Heart left ventricle (tissue), 16 donors: ENCODE measurements at places on chromosomes 7 and 10. TPM values are rescaled to one million over a fixed set of nuclear protein-coding genes. Genes with fewer than 3 reads are reported as not detected.

DNA sequence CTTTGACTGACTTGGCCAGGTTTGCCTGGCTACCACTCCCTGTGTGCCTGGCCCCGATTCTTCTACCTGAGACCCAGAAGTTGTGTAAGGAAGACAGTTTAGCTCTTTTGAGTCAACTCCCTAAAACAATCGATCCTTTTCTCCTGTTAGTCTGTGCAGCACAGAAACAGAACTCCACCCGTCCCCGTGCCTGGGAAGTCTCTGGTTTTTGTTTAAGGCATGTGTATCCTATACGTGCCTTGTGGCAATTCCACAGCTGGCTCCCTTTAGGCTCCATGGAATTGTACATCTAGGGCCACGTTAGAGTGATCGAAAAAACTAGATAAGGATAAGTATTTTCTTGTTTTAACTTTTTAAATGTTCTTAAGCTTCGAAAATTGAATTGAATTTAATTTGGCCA lies 131.6 kb downstream of the BICC1 start:
- no peak overlapping the region for H3K4me3 ChIP-seq
- no peak for DNase-seq
- H3K27ac ChIP-seq: peak overlapping the region; percentile 20
- H3K27me3 ChIP-seq: no peaks in the 10 kb centered on the region
- H3K36me3 ChIP-seq: no peaks in the 10 kb centered on the region
- peaks cover 6% of the 10 kb centered on the region for H3K4me1 ChIP-seq

DNA sequence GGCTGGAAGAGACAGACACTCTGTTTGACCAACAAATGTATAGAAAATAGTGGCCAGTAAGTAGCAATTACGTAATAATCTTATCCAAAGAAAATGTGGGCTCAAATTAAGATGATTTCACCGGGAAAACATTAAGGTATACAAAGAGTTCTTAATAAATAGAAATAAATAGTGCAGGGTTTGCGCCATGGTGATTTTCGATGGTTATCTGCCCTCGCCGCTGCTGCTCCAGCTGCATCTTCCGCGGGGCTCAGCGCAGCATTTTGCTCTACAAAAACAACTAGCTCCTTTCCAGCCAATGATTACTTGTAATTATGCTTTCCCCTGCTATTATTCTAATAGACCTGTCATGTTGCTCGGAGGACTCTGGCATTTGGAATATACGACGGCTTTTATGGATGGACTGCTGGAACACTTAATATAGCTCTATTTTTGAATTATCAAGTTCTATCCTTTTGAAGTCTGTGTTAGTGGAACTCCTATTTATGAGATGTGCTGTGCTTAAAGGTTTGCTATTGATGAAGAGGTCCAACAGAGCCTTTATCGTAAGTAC lies 103.8 kb downstream of the BUB3 start:
- no peaks in the 10 kb centered on the region for H3K36me3 ChIP-seq
- H3K4me3 ChIP-seq: no peak overlapping the region
- no peaks in the 10 kb centered on the region for H3K27me3 ChIP-seq
- no peaks in the 10 kb centered on the region for H3K4me1 ChIP-seq
- DNase-seq: no peak

DNA sequence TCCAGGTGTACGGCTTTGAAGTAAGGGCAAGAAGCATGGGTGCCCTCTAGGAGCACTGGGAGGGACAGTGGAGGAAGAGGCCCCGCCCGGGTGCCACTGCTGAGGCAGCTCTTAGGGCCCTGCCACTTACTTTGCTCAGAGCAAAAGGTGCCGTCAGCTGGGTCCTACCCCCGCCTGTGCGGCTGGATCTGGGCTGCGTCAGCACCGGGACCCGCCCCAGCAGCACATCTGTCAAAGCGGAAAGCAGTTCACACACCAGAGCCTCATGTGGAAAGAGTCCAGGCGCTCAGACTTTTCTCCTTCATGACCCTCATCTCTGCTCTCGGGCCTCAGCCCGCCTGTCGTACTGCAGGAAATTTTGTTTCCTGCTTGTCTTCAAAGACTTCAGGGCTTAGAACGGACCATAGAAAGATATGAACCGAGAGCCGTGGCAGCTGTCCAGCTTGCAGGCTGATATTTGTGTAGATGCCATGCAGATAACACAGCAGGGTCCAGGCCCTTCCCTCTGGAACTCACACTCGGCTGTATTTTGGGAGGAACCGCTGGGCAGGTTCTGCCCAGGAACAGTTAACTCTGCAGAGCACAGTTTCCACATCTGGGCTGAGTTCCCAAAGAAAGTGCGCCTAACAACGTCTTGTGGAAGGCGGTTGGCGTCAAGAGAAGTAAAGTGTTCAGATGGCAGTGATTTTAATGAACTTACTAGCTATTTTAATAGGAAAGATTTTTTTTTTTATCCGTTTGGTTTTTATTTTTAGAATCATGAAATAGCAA lies 44.3 kb upstream of the PRKAR1B start:
- H3K4me1 ChIP-seq: peaks cover 16% of the 10 kb centered on the region
- peak overlapping the region; percentile 65 for H3K27ac ChIP-seq
- no peaks in the 10 kb centered on the region for H3K27me3 ChIP-seq
- peaks cover 43% of the 10 kb centered on the region for H3K36me3 ChIP-seq

- no peak within 1 kb of the TSS for H3K27ac ChIP-seq
- peak within 1 kb of the TSS; percentile 5 for H3K4me3 ChIP-seq
- H3K36me3 ChIP-seq: no peaks in the 10 kb centered on the region
- no peak for DNase-seq
- peaks cover 67% of the 10 kb centered on the region for H3K27me3 ChIP-seq
- H3K4me1 ChIP-seq: peaks cover 3% of the 10 kb centered on the region
Observed at GRCh38 chr7:20786779-20787659, at the start of gene SP8. Gene SP8 (minus strand): TSS chr7:20786886. CDS start chr7:20786798, 88 bp downstream.

DNA sequence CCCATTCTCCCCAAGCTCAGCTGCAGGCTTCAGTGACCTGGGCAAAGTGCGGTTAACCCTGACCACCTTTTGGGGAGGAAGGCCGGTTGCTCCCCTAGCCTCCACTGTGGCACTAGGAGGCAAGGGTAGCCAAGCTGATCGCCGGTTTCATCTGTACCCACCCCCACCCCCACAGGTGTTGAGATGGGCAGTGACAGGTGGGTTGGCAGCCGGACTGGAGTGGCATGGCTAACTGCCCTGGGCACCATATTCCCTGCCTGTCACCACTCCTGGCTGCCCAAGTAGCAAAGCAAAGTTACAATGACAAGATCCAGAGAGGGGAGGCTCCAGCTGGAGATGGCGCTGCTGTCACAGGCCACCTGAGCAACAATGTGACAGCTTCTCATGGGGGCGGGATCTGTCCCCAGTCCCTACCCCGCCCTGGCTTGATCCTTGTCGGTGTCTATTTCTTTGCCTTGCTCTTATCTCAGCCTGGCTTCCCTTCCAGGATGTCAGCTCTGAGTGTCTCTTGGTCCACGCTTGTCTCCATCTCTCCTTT lies 27.0 kb upstream of the BMS1 start:
- peaks cover 15% of the 10 kb centered on the region for H3K4me1 ChIP-seq
- no peak for DNase-seq
- H3K27ac ChIP-seq: no peak overlapping the region
- H3K36me3 ChIP-seq: no peaks in the 10 kb centered on the region
- peak overlapping the region; percentile 55 for H3K4me3 ChIP-seq

DNA sequence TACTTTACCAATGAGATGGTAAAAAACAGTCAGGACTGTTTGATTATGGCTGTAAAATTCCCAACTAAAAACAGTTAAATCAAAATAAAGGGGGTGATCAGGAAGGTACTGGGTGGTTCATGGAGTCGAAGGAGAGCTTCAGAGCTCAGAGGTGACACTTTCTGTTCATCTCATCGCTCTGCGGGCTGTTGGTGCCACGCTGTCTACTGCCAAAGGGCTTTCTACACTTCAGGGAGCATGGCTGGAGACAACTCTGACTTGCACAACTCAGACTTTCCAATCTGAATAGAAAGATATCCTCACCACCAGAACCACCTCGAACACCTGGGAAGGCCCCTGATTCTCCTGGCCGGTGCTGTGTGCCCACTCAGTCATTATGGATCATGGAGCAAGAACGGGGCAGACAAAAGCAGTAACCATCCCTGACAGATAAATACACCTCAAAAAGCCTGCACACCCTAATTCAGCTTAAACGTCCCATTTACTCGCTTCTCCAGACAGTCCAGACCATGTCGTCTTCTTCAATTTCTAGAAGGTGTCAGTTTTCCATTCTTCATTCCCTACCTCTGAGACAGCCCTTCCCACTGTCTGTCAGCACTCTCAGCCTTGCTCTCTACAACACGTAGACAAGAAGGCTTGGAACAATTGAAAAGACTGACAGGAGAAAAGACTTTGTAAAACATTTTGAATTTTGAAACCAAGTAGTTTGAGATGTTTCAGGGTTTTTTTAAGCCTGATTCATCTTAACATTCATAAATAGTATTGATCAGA lies 348.7 kb upstream of the NFE2L3 start:
- no peak overlapping the region for H3K27ac ChIP-seq
- no peaks in the 10 kb centered on the region for H3K4me1 ChIP-seq
- no peak for DNase-seq
- no peaks in the 10 kb centered on the region for H3K36me3 ChIP-seq
- H3K4me3 ChIP-seq: no peak overlapping the region

DNA sequence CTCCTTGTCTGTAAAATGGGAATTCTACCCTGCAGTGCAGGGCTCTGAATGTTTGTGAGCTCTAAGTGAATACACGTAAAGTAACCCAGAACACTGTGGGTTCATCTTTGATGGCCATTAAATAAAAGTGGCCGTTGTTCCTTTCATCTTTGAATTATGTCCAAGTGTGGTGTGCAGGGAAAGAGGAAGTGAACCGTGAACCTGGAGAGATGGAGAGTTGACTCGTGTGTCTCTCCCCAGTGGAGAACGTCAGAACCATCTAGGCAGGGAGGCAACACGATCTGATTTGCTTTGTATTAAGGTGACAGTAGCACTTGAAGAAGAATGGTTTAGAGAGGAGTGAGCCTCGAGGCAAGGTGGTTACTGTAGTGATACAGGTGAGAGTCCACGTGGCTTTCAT lies 93.5 kb upstream of the GJD4 start:
- DNase-seq: no peak
- peaks cover 4% of the 10 kb centered on the region for H3K36me3 ChIP-seq
- H3K27me3 ChIP-seq: no peaks in the 10 kb centered on the region
- H3K4me1 ChIP-seq: no peaks in the 10 kb centered on the region
- no peak overlapping the region for H3K27ac ChIP-seq
- H3K4me3 ChIP-seq: no peak overlapping the region

DNA sequence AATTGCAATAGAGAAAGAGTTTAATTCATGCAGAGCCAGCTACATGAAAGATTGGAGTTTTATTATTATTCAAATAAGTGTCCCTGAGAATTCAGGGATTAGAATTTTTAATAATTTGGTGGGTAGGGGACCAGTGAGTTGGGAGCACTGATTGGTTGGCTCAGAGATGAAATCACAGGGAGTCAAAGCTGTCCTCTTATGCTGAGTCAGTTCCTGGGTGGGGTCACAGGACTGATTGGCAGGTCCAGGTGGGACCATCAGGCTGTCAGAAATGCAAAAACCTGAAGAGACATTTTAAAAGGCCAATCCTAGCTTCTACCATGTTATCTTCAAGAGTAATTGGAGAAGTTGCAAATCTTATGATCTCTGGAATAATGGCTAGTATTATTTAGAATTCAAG lies 56.0 kb upstream of the KAT6B start:
- no peaks in the 10 kb centered on the region for H3K4me1 ChIP-seq
- no peak overlapping the region for H3K4me3 ChIP-seq
- H3K27ac ChIP-seq: no peak overlapping the region

- peak; percentile 92 for DNase-seq
- H3K4me3 ChIP-seq: peak overlapping the region; percentile 91
- H3K27ac ChIP-seq: peak overlapping the region; percentile 98
- no peaks in the 10 kb centered on the region for H3K36me3 ChIP-seq
Observed at GRCh38 chr10:87861566-87861952, 1.8 kb downstream of the KLLN start.

DNA sequence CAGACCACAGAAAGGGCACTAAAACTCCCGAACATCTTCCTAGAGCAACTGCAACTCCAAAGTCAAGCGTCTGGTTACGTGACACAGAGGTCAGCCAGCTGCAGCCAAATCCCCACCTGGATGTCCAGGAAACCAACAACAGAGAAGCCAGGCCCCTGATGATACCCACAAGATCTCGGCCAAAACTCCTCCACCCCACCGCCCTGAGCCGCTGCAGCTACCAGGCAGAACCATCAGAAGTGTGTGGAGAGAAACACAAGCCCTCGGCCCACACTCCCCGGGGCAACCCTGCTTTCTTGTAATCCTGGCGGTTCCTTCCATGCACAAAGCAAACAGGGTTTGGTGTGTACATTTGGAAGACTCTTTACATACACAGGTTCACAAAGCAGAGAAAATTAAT lies 8.7 kb downstream of the CHST15 start:
- no peaks in the 10 kb centered on the region for H3K36me3 ChIP-seq
- H3K27me3 ChIP-seq: no peaks in the 10 kb centered on the region
- DNase-seq: no peak
- H3K27ac ChIP-seq: peak overlapping the region; percentile 73
- no peaks in the 10 kb centered on the region for H3K4me1 ChIP-seq
- no peak overlapping the region for H3K4me3 ChIP-seq

GRCh38 chr7:158856883-158857668 lies 718 bp downstream of the DYNC2I1 start:
- H3K4me3 ChIP-seq: peak overlapping the region; percentile 96
- no peak for DNase-seq
- no peaks in the 10 kb centered on the region for H3K27me3 ChIP-seq
- H3K36me3 ChIP-seq: no peaks in the 10 kb centered on the region
- H3K27ac ChIP-seq: peak overlapping the region; percentile 98

GRCh38 chr10:30228417-30229036 lies 120.6 kb downstream of the MTPAP start:
- no peaks in the 10 kb centered on the region for H3K27me3 ChIP-seq
- DNase-seq: no peak
- H3K36me3 ChIP-seq: no peaks in the 10 kb centered on the region
- no peak overlapping the region for H3K27ac ChIP-seq
- no peak overlapping the region for H3K4me3 ChIP-seq

- H3K27ac ChIP-seq: no peak overlapping the region
- no peaks in the 10 kb centered on the region for H3K4me1 ChIP-seq
- no peak for DNase-seq
- H3K27me3 ChIP-seq: no peaks in the 10 kb centered on the region
Observed at GRCh38 chr7:22920672-22921071, 93.3 kb downstream of the HYCC1 start.

GRCh38 chr7:82441669-82442478 lies 1.7 kb downstream of the CACNA2D1 start:
- H3K36me3 ChIP-seq: no peaks in the 10 kb centered on the region
- no peaks in the 10 kb centered on the region for H3K27me3 ChIP-seq
- no peak overlapping the region for H3K27ac ChIP-seq
- peaks cover 36% of the 10 kb centered on the region for H3K4me1 ChIP-seq

DNA sequence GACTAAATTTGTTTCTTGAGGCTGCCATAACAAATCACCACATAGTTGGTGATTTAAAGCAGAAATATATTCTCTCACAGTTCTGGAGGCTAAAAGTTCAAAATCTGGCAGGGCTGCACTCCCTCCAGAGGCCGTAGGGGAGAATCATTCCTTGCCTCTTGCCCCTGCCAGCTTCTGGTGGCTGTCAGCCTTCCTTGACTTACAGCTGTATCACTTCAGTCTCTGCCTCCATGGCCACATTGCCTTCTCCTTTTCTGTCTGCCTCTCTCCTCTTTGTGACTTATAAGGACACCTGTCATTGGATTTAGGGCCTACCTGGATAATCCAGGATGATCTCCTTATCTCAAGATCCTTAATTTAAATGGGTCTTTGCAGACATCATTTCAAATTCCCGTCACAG lies 5.8 kb upstream of the LRRC4 start:
- DNase-seq: no peak
- no peaks in the 10 kb centered on the region for H3K36me3 ChIP-seq
- no peak overlapping the region for H3K4me3 ChIP-seq

Gene TRRAP
- 26.5 TPM for total RNA-seq

Gene BUD31
- total RNA-seq: 26.1 TPM

Gene ATP6V0A4
- not detected for total RNA-seq

Gene PSMC2
- 110 TPM for total RNA-seq

Gene MRLN
- total RNA-seq: not detected

Gene ZCWPW1
- total RNA-seq: 3.7 TPM

Gene PRPF18
- total RNA-seq: 14.6 TPM

Gene AEBP1
- 19.7 TPM for total RNA-seq

Gene UPK3BL2
- total RNA-seq: 5.7 TPM

Gene SPDYE6
- not detected for total RNA-seq
